ENCODE measurements at places on chromosomes 7 and 10.

GRCh38 chr10:84600947-84601346, 272.6 kb downstream of the CCSER2 start:
- no peak for DNase-seq

DNA sequence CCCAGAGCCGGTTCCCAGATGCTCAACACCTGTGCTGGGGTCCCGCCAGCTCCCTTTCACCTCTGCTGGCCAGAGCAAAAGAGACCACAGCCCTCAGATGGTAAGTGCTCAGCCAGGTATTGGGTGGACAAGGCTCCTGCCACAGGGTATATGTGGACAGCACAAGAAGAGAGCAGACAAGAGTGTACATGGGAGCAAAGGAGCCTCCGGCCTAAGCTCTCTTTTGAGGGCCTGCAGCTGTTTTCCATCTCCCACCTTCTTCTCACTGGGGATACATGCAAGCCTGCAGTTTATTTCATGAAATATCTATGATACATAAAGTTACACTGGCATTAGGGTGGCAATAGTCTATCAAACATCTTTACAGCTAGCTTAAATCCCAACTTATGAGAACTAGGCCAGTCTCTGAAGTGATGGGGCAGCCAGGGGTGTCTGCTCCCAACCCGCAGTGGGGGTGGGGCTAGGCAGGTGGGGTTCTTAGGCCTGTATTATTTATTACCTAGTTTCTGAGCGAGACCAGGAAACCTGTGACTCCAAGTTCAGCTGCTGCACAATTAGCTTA, 50.4 kb upstream of the DDC start:
- no peak for DNase-seq

DNA sequence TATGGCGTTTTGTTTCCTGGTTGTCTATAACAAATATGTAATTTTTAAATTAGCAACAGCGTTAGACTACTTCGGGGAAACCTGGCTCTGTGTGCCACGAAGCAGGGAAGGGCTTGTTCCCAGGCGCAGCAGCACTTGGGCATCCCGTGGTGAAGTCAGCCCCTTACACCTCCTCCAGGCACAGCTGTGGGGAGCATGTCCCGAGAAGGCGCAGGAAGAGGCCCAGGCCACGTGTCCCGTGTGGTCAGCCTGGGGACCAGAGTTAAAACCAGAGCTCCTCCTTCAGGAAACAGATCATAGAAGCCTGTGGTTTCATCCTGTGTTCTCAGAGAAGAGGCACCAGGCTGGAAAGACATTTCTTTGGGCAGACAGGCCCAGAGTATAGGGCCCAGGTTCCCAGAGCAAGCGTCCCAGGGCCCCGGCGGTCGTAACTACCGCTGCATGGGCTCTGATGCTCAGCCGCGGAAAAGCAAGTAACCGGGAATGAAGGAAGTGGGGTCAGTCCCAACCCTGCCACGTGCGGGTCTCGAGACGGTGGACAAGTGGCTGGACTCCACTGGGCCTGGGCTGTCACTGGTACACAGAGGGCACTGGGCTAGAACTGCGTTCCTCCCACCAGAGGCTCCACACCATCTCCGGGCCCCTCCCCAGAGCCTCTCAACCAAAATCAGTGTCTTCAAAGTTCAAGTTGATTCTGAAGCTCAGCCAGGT, 7.1 kb downstream of the NUDT1 start:
- no peak for DNase-seq

DNA sequence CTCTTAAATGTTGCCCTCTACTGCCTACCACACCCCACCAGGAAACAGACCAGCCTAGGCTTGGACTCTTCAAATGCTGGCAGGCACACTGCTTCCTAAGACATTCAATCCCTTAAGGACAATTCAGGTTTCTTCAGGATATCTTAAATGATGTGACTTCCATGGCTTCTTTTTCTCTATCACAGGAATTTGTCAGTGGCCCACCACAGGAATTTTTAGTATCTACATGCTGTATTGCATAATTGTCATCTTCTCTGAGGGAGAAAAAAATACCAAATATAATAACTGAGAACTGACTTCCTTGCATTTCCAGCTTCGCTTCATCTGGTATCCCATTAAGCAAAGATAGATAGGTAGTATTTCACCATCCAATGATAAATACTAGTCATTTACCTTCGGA, 129.3 kb downstream of the WNT2 start:
- DNase-seq, result no peak

GRCh38 chr7:134755422-134756022, 23.9 kb upstream of the CALD1 start:
- no peak for DNase-seq

DNA sequence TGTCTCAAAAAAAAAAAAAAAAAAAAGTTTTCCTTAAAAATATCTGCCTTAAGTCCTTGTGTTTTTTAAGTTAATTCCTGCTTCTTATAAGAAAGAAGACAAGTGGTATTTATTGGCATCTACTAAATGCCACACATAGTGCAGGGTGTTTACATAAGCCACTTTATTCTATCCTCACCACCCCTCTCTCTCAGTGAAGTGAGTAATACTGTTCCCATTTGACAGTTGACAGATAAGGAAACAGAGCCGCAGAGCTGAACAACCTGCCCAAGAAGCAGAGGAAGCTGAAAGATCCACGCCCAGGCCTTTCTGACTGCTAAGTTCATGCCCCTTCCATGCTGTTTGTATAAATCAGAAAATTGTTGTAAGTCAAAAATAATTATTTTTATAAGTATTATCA, 54.1 kb downstream of the ABLIM1 start:
- DNase-seq, result no peak

DNA sequence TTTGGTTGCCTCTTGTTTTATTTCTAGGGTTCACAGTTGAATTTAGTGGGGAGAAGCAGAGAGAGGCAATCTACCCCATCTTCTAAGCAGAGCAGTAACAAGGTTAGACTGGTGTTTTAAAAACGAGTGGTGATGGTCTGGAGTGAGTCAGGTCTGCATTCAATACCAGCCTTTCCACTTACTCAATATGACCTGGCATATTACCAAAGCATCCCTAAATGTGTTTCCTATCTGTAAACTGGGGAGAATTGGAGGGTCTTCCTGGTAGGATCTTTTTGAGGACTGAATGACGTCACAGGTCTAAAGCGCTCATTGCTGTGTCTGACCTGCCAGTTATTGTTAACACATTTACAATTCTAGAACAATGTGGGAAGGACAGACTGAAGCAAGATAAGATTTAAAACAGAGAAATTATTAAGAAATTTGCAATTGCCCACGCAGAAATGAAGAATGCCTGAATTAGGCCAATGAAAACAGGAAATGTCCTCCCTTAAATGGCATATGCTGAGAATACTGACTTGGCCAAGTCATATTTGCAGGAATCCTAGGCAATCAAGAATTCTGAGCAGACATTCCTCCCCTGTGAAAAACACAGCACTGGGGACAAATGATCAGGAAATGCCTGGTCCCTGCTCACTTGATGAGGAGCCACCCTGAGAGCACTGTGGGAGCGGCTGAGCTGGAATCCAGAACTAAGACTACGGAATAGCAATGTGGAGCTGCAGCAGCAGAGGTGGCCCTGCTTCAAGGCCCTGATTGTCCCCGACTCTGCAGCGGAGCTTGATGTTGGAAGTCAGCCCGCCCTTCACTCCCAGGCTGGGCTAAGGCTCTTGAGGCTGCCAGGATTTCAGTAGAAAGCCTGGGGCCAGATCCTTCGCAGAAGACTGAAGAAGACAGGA, 184.5 kb upstream of the CXCL12 start:
- no peak for DNase-seq

- DNase-seq, result no peak
These were observed 1023.5 kb downstream of the TYW1 start for GRCh38 chr7:68020102-68020501.

GRCh38 chr7:124686543-124687171, 78.9 kb downstream of the GPR37 start:
- DNase-seq, result no peak

DNA sequence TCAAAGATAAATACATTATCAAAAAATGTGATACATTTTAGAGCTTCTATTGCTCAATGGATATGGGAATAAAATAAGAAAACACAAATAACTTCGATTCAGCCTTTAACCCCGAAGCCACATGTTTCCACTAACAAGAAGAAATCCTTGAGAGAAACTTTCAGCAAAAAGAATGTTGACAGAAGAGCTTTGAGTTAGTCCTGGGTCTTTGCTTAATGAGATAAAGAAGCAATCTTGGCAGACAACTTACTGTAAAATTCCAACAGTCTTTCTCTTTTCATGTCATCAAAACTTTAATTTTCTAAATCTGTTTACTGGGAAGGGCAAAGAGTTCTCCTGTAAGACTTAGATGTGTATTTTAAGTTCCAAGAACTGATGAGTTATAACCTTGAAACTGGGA, 810.2 kb downstream of the CNTNAP2 start:
- no peak for DNase-seq

- DNase-seq, result no peak
These were observed 303.7 kb downstream of the PRPF18 start for GRCh38 chr10:13890233-13891127.

GRCh38 chr7:28668085-28668484, 255.8 kb downstream of the CREB5 start:
- DNase-seq, result no peak

GRCh38 chr7:93889261-93889660, 1.3 kb downstream of the TFPI2 start:
- DNase-seq, result no peak

DNA sequence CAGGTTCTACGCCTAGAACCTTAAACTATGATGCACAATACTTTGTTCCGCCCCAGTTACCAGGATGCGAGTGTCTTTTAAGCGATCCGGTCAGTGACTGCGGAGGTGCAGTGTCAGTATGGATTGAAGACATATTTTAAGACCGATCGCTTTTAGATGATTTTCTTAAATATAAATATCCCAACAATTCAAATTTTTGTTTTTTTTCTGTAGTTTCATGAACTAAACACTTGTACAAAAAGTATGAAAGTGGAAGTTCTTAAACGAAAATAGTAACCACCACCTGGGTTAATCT, 835 bp downstream of the COMMD3 start:
- DNase-seq, result no peak

DNA sequence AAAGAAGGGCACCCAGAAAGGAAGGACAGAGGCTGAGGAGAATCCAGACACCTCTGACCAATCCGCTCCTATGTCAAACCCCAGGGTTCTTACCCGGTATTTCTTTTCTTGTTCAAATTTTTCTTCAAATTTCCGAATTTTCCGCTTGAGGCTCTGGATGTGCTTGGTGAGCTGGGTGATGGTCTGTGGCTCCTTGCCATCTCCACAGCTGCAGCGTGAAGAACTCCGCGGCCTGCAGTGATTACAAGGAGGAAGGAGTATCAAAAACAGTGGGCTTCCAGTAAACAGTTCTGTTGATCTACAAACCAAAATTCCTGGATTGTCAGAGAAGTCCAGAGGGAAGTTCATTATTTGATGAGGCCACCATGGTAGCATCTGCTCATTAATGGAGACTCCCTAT, 92.0 kb downstream of the PHYHIPL start:
- no peak for DNase-seq

GRCh38 chr10:120421250-120421649, 35.8 kb upstream of the PLPP4 start:
- no peak for DNase-seq

DNA sequence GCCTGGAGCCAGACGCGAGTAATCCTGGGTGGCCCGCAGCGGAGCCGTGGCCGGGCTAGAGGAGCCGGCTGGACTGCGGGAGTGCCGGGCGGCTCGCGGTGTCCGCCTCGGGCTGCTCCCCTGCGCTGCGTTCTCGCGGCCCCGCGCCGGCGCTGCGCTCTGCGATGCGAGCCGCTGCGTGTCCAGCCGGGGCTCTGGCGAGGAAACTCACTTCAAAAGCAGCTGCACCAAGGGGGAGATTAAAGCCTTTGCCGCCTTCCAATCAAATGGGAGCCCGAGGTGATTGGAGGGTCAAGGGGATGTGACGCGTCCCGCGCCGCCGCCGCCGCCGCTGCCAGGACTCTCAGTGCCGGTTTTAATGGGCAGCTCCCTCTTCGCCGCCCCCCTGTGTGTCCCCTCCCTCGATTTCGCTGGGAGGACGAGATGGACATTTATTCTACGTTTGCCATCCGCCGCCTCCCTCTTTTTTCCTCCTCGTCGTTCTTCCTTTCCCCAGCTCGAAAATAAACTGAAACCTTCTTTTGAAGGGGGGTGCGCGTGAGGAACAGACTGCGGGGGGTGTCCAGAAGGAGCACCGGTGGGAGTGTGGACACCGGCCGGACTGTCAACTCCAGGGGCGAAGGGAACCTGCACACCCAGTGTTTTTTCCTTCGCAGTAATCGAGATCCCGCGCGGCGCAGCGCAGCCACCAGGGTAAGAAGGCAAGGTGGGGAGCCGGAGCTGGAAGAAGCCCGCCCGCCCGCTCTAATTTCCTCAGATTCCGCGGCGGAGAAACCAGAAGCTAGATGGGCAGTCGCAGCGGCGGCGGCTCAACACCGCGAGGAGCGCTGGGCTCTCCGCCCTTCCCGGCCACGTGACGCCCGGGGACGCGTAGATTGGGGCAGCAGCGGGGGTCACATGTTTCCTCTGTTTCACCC, at the start of gene ZNF503:
Gene ZNF503, minus strand, starts transcription at position 196 of the 917 bp plus-strand sequence. CDS start 345 bp downstream, outside the sequence.
- no peak for DNase-seq

- no peak for DNase-seq
These were observed 231.4 kb downstream of the CREB5 start for GRCh38 chr7:28643584-28644340.

- no peak for DNase-seq
These were observed 11.6 kb upstream of the TNPO3 start for GRCh38 chr7:129066290-129067131.

DNA sequence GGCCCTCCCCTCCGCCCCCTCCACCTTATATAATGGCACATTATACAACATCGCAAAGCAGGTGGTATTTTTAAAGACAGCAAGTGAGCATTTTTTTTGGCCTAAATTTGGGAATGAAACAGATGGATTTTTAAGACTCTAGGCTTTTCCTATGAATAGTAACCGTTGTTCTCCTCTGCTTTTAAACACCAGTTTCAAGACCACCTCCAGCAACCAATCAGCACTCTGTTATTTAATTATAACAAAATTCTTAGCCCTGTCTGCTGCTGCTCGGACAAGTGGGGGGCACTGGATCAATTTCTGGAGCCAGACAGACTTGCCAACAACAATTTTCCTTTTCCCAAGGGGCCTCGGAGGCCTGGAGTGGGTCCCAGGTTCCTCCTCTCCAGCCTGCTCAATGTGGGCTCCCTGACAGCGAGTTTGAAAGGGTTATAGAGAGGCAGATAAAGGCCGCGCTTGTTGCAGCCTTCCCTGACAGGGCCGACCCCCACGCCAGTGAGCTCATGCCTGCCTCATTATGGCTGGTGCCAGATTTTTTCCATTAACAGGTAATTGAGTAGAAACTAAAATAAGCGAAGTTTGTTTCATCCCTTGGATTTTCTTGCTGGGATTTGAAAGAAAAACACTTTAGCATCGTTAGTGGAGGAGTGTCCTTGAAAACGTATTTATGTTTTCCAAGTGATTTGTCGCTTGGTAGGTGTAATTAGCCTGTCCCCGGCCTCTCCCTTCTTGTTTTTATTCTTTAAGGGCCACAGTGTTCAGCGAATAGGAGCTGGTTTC, 227.3 kb downstream of the TCF7L2 start:
- no peak for DNase-seq

- DNase-seq, result no peak
These were observed 6.5 kb downstream of the BLVRA start for GRCh38 chr7:43764807-43765491.

GRCh38 chr7:18866359-18867036, 250.9 kb downstream of the TWIST1 start:
- no peak for DNase-seq

Measured in effector CD8-positive, alpha-beta T cell (primary cell).